Caki2 (cell line): ENCODE measurements at places on chromosomes 1 and 21.

DNA sequence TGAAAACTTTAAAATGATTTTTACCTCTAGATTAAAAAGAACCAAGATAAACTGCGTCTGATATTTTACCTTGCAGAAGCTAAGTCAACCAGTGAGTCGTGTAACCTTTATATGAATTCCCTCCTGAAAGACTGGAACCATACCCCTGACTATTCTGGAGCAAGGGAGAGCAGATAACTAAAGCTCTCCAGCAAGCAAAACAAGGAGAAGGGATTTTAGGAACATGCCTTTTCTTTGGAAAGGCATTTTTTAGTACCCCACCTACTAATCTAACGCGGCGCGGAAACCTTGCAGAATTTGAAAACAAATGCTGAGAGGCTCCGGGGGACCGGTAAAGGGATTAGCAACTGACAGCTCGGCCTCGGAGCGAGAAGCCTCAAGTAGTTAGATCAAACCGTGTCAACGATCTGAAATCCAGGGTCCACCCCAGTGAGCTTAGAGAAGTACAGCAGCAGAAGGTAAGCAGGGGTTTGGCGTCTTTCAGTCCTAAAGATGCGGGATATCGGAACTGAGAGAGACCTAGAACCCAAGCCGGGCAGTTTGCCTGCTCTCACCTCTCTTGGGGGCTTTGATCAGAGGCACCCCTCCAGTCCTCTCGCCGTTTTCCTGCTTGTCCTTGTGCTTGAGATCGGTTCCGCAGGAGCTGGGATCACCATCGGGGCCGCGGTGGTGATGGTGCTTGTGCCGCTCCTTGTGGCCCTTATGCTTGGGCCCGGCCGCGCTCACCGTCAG is 954 bp downstream of the RSBN1 start:
- DNase-seq = peak; percentile 33

DNA sequence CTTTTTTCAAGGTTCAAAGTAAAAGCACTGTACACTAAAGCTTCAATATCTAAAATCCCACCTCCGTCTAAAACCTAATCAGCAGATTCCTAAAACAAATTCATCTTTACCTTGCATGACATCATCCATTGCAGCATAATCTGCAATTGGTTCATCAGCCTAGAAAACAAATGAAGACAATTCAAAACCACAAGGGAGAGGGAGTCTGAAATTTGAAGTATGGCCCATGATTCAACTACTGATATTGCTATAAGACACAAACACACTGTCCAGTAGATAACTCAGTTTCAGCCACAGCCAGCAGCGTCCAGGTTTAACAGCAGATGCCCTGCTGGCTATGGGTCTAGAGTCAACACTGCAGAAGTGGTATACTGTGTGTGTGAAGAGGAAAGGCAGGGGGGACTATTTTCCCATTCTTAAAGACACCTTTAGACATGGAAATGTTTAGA is 17.9 kb upstream of the RAP1GAP start:
- DNase-seq = no peak

DNA sequence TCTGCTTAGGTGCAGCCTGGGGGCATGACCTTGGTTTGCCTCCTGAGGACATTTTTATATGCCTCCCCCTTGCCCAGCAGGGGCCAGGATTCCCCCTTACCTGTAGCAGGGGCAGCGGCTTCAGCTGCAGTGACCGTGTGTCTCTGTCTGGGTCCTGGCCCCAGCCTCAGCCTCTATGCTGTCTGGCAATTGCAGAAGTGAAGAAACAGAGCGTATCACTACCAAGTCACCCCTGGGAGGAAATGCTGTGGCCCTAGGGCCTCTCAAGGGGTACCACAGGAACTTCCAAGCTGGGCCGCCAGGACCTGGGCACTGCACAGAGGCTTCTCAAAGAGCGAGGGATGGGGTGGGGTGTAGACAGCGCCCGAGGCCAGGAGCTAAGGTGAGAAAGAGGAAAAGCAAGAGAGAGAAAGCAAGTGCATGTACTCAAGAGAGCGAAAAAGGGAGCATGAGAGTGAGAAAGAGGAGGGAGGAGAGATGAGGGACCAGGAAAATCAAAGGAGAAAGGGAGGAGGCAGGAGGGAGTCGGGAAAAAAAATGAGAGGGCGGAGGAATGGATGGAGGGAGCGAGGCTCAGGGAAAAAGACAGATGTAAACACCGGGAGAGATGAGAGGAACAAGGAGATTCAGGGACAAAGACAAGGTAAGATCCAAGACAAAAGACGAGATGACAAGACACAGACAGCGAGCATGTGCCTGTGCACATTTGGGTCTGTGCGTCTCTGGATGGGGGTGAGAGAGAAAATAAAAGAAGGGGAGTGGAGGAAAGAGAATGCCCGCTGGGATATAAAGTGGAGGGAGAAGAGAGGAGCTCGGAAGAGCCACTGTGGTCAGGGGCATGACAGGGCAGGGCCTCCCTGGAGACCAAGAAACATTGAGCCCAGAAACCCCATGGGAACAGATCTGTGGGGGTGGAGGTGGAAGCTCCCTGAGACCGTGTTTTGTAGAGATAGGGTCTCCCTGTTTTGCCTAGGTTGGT is at the start of gene PTAFR:
TSS of gene PTAFR (minus strand) at position 199 of the 979 bp plus-strand sequence. CDS start 25,669 bp downstream, outside the sequence.
- no peak for DNase-seq

- DNase-seq = no peak
Observed at GRCh38 chr1:37159102-37159501, 124.8 kb upstream of the GRIK3 start.

DNA sequence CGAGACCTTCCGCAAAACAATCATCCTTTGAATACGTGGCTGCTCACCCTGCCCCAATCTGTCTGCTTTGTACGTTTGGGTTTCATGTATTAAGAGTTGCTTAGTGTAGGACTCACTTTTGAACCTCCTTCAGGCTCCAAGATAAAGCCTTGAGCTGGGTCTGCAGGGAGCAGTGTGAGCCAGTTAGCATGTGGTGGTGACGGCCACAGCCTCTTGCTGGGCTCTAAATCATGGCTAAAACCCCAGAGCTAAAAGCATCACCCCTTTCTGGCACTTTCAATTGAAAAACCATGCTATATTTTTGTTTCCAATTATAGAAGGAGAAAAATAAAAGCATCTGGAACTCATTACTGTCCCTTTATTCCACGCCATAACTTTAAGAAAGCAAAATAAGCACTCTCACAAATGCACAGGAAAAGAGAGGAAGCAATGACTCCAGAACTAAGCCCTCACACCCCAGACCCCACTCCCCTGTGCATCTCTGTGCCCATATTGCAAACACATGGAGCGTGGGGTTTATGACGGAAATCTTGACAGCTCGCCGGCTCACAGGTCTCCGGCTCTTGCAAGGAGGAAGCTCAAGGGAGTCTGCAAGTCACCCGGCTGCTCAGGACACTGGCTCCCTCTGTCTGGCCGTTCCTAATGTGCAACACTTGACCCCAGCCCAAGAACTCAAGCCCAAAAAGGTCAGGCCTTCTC is 135.5 kb downstream of the MIS18A start:
- DNase-seq = no peak

- no peak for DNase-seq
Observed at GRCh38 chr1:87023326-87023725, 108.9 kb downstream of the HS2ST1 start.

GRCh38 chr1:149844650-149845255 is 54.6 kb upstream of the BOLA1 start:
- DNase-seq = no peak

DNA sequence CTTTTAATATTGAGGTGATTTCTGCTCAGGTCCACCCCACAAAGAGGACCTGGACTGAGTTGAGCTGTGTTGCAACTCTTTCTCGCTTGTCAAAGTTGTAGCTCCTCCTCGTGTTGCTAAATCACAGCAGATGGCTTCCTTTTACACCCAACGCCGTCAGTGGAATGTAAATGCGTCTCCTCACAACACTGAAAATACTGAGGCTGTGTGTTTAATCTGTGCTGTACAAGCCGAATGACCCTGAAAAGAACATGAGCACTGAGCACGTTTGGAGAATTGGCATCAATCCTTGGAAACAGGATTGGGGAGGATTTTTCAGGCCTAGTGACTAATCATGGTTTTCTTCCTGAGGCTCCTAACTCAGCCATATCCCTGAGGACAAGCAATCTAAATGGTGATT is 196.0 kb downstream of the CRB1 start:
- no peak for DNase-seq

GRCh38 chr1:203447151-203447550 is 28.5 kb upstream of the PRELP start:
- no peak for DNase-seq

DNA sequence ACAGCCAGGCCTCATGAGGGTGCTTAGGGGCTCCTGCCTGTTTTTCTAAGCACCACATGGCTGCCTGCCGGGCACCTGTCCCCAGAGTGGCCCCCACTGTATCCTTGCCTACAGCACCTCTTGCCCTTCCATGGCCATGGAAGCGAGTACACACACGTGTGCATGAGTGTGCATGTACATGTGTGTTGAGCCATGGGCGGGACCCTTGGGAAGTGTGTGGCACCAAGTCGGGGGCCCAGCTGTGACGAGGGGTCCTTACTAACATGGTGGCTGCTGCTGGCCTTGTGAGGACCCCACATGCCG is 25.8 kb downstream of the KRTAP10-1 start:
- no peak for DNase-seq

DNA sequence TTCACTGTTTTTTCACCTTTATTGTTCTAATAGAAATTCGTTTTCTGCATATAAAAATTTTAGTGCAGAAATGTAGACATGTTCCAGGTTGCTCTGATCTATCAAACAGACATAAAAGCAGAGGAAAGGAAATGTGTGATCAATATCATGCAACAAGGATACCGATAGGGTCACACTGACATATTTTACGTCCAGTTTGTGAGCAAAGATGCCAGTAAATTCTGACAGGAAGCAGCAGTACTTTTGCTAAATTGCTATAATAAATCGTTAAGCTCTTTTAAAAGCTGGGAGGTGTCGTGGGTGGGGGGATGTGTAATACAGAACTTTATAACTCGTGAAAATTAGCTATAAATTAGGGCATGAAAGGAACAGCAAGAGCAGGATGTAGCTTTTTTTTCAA is 955.2 kb downstream of the BRINP3 start:
- no peak for DNase-seq

- DNase-seq = no peak
Observed at GRCh38 chr21:37695111-37695510, 221.1 kb downstream of the KCNJ6 start.
